ENCODE measurements at places on chromosomes 2 and 18. TPM values are rescaled to one million over a fixed set of nuclear protein-coding genes. Genes with fewer than 3 reads are reported as not detected.

- no peak for DNase-seq
Observed at GRCh38 chr2:24448797-24449196, 42.3 kb upstream of the NCOA1 start.

- peak; percentile 16 for DNase-seq
Observed at GRCh38 chr2:71410696-71411095, 42.7 kb upstream of the DYSF start.

DNA sequence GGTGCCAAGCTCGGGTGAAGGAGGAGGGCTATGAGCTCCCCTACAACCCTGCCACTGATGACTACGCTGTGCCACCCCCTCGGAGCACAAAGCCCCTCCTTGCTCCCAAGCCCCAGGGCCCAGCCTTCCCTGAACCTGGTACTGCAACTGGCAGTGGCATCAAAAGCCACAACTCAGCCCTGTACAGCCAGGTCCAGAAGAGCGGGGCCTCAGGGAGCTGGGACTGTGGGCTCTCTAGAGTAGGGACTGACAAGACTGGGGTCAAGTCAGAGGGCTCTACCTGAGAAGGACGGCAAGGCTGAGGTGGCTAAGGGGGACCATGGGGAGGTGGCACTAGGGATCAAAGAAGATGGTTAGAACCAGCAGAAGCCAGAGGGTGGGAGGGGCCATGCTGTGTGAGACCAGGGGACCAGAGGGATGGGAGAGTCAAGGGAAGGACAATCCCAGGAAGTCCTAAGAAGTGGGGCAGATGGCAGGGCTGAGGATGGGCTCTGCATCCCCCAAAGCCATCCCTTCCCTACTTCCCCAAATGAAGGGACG lies 2.4 kb downstream of the DOK1 start:
- DNase-seq: no peak

The ANKRD30BL gene
- not detected for total RNA-seq

The SULT1C4 gene
- total RNA-seq: 114 TPM

GRCh38 chr2:32271063-32271462 lies 6.4 kb upstream of the NLRC4 start:
- no peak for DNase-seq

The CDK15 gene
- total RNA-seq: not detected

The CNDP1 gene
- not detected for total RNA-seq

The CD226 gene
- total RNA-seq: 1.5 TPM

GRCh38 chr2:185511925-185512324 lies 226.7 kb upstream of the FSIP2 start:
- no peak for DNase-seq

DNA sequence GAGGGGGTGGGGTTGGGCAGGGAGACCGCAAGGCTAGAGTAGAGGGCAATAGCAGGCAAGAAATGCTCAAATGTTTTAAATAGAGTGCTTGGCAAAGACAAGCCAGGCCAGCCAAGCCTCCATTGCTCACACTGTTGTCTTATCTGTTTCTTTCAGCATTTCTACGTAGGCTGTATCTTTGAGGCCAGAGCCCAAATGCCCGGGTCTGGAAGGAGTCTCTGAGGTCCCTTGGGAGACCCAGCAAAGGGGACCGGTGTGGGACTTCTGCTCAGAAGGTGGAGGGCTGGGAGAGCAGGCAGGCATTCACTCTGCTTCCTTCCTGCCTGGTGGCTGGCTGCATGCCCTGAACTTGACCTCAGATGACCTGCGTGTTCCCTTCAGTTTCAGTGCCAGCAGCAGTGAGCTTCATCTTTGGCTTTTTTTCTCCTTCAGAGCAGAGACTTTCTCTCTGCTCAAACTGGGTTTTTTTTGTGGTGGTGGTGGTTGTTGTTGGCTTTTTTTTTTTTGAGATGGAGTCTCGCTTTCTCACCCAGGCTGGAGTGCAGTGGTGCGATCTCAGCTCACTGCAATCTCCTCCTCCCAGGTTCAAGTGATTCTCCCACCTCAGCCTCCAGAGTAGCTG lies 13.7 kb upstream of the TET3 start:
- no peak for DNase-seq

GRCh38 chr2:149924549-149925213 lies 337.1 kb upstream of the MMADHC start:
- no peak for DNase-seq

The SERPINB13 gene
- not detected for total RNA-seq

DNA sequence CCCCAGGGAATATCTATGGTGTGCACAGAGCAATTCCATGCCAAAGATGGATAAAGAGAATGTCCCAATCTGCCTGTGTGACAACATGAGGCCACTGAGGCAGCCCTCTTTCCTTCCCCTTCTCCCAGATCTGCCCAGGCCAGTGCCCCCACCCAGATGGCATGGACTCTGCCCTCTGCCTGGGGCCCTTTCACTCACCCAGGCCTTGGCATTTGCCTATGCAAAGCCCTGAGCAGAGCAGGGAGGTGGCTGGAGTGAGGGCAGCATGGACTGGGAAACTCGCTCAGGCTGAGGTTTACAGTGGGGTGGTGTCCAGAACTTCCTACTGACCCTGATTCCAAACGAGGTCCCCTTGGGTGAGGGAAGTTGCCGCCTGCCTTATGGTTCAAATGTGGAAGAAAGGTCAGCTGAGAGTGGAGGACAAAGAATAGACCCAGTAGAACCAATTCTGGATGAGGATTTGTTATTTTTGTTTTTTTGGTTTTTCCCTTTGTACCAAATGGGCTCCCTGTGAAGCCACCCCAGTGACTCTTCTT lies 8.9 kb downstream of the SH2D6 start:
- DNase-seq: no peak

DNA sequence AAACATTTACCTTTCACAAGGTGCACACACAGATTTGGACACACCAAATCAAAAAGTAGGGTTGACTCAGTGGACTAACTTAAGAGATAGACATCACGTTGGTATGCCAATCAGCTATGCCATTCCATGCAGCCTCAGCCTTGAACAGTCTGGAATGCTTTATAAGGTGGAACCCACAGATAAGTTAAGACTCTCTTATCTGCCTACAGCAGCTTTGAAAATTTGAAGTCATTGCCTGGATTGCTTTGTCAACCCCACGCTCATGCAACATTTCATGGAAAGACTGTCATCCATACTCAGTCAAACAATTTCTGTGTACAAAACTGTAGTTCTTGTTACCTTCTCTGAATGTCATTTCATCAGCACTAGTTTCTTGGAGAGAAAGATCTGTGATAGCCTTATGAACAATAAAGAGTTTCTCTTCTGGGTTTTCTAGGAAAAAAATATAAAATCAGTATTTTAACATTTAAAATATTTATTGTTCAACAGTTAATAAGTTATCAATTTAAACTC lies 1.2 kb downstream of the ERMN start:
- DNase-seq: no peak

DNA sequence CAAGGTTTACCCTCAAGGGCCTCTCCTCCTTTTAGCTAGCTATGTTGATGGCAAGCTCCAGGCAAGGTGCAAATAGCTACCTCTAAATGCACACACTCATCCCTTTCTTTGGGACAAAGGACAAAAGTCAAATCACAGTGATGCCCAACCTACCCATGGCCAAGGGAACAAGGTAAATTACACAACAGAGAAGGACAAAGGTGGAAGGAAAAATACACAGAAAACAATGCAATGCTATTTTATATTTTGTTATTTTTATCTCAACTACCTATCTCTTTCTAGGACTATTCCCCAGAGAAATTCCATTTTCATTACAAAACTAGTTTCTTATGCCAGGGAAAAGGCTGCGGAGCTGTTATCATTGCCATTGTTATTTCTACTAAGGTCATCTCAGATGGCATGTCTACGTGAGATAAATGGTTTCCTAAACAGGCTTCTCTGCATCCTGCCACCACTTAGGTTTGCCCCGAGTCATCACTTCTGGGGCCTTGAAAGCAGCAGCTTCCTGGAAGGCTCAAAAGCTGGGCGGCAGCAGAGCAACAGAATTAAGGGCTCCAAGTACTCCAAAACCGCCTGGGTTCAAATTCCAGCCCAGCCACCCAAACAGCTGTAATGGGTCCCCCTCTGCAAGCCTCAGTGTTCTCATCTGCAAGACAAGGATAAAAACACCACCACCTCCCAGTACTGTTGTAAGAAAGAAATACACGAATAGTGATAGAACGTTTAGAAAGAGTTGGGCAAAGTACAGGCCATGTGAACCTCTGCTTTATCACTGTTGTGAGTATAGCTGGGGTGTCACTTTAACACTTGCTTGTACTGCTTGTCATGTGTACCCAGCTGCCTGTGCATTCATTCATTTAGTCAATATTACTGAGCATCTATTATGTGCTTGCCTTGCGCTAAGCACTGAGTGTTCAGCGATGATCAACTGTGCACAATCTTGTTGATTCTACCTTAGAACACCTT lies 20.9 kb downstream of the BCL2 start:
- DNase-seq: peak; percentile 23

GRCh38 chr2:70087702-70088597 lies 673 bp downstream of the PCBP1 start:
- peak; percentile 61 for DNase-seq

The CTAGE1 gene
- not detected for total RNA-seq

Measured in dermis microvascular lymphatic vessel endothelial cell (primary cell).